Activated CD4-positive, alpha-beta T cell treated with anti-CD3 and anti-CD28 coated beads for 36 hours (primary cell): ENCODE measurements at places on chromosomes 1 and 21. TPM values are rescaled to one million over a fixed set of nuclear protein-coding genes. Genes with fewer than 3 reads are reported as not detected.

Gene STRIP1
- 21.5 TPM for total RNA-seq

Gene SELENBP1
- total RNA-seq, result not detected

Gene UTS2
- not detected for total RNA-seq

Gene SLFNL1
- 0.14 TPM for total RNA-seq

Gene CD101
- total RNA-seq, result 0.60 TPM

Gene PTPRC
- total RNA-seq, result 564 TPM

Gene CYP4Z1
- total RNA-seq, result not detected

Gene SLC1A7
- total RNA-seq, result not detected

Gene MANEAL
- 1.0 TPM for total RNA-seq

GRCh38 chr1:183100361-183100974 is 77.2 kb downstream of the LAMC1 start:
- DNase-seq, result no peak
- H3K4me3 ChIP-seq, result no peak overlapping the region

- H3K4me1 ChIP-seq, result peaks cover 14% of the 10 kb centered on the region
- DNase-seq, result peak; percentile 35
- no peak overlapping the region for H3K4me3 ChIP-seq
- H3K36me3 ChIP-seq, result peaks cover 21% of the 10 kb centered on the region
- no peak overlapping the region for H3K27ac ChIP-seq
- H3K27me3 ChIP-seq, result no peaks in the 10 kb centered on the region
Measured at GRCh38 chr1:213083112-213083445, 32.0 kb downstream of the RPS6KC1 start.

DNA sequence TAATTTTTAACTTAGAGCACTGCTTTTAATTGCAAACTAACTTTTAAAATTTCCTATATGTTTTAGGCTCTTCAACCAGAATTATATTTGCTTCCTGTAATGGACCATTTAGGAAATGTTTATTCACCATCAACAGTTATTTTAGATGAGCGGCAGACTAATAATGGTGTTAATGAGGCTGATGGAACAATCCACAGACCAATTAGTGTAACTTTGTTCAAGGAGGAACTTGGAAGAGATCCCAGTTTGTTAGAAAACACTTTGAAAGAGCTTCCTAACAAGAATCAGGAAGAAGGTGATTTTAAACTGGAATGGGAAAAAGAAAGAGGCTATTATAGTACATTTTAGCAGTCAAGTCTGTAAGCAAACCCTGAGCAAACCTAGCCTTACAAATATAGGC is 19.4 kb upstream of the GNG5 start:
- H3K4me3 ChIP-seq, result no peak overlapping the region
- H3K27me3 ChIP-seq, result no peaks in the 10 kb centered on the region
- H3K27ac ChIP-seq, result no peak overlapping the region

DNA sequence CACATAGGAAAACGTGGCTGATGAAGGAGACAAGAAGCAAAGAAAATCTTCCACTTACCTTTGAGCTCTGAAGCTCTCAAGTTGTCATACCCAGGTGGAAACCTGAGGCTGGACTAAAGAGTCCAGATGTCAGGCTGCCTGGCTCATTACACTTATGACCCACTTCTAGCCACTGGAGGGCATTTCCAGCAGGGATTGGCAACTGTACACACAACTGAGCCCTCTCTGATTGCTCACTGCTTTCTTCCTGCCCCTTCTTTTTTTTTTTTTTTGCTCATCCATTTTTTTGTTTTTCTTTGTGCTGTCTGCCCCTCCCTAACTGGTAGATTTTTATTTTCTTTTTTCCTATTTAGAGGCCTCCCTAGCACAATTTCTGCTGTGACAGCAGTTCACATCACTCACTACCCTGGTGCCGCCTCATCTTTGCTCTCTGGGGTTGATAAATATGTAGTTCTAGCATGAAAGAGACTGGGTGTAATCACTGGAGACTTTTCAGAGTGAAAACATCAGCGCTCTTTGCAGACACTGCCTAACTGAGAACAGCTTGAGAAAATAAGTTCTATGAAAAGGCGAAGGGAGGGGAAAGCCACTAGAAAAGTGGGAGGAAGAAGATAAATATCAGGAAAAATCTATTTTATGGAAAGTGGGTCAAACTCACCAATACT is 334.5 kb downstream of the NUF2 start:
- no peak overlapping the region for H3K27ac ChIP-seq
- no peak overlapping the region for H3K4me3 ChIP-seq
- no peaks in the 10 kb centered on the region for H3K36me3 ChIP-seq
- no peak for DNase-seq
- no peaks in the 10 kb centered on the region for H3K4me1 ChIP-seq
- H3K27me3 ChIP-seq, result peaks cover 2% of the 10 kb centered on the region

GRCh38 chr21:26916799-26917198 is 50.1 kb downstream of the ADAMTS5 start:
- no peak overlapping the region for H3K27ac ChIP-seq
- DNase-seq, result no peak
- H3K4me1 ChIP-seq, result no peaks in the 10 kb centered on the region
- no peaks in the 10 kb centered on the region for H3K36me3 ChIP-seq
- H3K27me3 ChIP-seq, result peaks cover 12% of the 10 kb centered on the region

DNA sequence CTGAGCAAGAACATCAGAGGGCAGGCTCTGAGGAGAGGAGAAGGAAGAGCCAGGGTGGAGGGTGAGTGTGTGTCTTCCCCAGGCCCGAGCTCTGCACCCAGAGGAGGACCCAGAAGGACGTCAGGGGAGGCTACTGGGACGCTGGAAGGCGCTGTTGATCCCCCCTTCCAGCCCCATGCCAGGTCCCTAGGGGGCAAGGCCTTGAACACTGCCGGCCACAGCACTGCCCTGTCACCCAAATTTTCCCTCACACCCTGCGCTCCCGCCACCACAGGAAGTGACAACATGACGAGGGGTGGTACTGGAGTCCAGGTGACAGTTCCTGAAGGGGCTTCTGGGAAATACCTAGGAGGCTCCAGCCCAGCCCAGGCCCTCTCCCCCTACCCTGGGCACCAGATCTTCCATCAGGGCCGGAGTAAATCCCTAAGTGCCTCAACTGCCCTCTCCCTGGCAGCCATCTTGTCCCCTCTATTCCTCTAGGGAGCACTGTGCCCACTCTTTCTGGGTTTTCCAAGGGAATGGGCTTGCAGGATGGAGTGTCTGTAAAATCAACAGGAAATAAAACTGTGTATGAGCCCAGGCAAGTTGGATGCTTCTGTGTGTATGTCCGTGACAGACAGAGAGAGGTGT is 17.1 kb downstream of the BCAN start:
- peaks cover 36% of the 10 kb centered on the region for H3K27me3 ChIP-seq
- H3K36me3 ChIP-seq, result no peaks in the 10 kb centered on the region
- peaks cover 48% of the 10 kb centered on the region for H3K4me1 ChIP-seq
- no peak for DNase-seq
- peak overlapping the region; percentile 80 for H3K4me3 ChIP-seq

GRCh38 chr21:29296446-29296845 is 2.3 kb upstream of the BACH1 start:
- H3K4me3 ChIP-seq, result no peak overlapping the region
- no peak overlapping the region for H3K27ac ChIP-seq
- H3K4me1 ChIP-seq, result peaks cover 41% of the 10 kb centered on the region
- no peak for DNase-seq
- H3K36me3 ChIP-seq, result peaks cover 21% of the 10 kb centered on the region

- H3K4me3 ChIP-seq, result no peak overlapping the region
- H3K27ac ChIP-seq, result no peak overlapping the region
- peaks cover 2% of the 10 kb centered on the region for H3K27me3 ChIP-seq
- H3K4me1 ChIP-seq, result no peaks in the 10 kb centered on the region
- no peak for DNase-seq
Measured at GRCh38 chr1:219555031-219555692, 57.7 kb downstream of the ZC3H11B start.

GRCh38 chr1:248618878-248619277 is 16.0 kb downstream of the OR2T11 start:
- no peaks in the 10 kb centered on the region for H3K27me3 ChIP-seq
- peak; percentile 80 for DNase-seq
- no peak overlapping the region for H3K27ac ChIP-seq

DNA sequence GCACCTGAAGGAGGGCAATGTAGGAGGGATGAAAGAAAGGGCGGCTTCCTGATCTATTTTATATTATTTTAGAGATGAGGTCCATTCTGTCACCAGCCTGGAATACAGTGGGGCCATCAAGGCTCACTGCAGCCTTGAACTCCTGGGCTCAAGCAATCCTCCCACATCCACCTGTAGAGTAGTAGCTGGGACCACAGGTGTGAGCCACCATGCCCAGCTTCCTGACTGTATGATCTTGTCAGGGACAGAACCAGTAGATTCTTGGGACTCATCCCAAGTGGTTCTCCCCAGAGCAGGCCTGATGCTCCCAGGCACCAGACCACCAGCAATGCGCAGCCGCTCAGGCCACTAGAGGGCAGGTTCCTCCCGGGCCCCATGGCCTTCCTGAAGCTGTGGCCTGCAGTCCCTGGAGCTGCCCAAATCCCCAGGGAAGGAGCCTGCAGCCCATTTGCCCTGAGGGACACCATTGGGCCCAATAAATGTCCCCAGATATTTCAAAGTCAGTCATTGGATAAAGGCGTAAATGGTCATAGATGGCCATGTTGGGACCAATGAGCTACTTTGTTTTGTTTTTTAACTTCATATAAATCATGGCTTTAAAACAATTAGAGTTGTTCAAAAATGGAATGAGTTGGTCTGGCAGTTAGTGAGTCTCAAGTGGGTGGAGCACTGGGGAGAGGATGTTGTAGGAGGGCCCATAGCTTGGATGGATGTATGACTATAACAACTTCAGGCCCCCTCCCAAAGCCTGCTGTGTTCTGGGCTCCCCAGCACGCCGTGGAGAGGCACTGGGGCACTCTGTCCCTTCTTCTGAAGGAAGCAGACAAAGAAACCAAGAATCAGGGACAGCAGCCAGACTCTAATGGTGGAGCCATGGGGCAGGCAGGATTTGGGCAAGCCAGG is 44.7 kb upstream of the GOLT1A start:
- no peaks in the 10 kb centered on the region for H3K27me3 ChIP-seq
- H3K36me3 ChIP-seq, result no peaks in the 10 kb centered on the region
- DNase-seq, result peak; percentile 71
- H3K4me3 ChIP-seq, result no peak overlapping the region
- H3K4me1 ChIP-seq, result no peaks in the 10 kb centered on the region

GRCh38 chr1:228841632-228842031 is 106.4 kb downstream of the RHOU start:
- no peak overlapping the region for H3K4me3 ChIP-seq
- H3K4me1 ChIP-seq, result no peaks in the 10 kb centered on the region
- no peak for DNase-seq
- H3K27me3 ChIP-seq, result no peaks in the 10 kb centered on the region
- no peak overlapping the region for H3K27ac ChIP-seq

DNA sequence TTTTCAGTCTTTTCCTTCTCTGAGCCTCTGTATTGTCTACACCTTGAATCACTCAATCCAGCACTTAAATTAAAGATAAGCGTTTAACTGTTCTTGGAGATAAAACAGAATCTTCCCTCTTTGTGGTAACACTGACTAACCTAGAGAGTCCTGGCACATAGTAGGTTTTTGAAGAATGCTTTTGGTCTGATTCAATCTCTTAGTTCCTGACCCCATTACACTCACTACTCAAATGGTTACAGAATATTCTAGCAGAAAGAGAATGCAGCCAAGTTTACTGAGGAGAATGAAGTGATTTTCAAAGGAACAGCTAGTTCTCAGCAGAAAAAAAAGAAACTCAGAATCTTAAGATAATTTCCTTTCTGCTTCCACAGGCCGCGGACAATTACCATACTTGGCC is 309.2 kb upstream of the PRMT6 start:
- no peak overlapping the region for H3K27ac ChIP-seq
- H3K4me1 ChIP-seq, result no peaks in the 10 kb centered on the region
- H3K4me3 ChIP-seq, result no peak overlapping the region
- H3K27me3 ChIP-seq, result no peaks in the 10 kb centered on the region
